ENCODE measurements at places on chromosomes 6 and 20. TPM values are rescaled to one million over a fixed set of nuclear protein-coding genes. Genes with fewer than 3 reads are reported as not detected.

POM121L2 gene
- not detected for total RNA-seq

CLPSL2 gene
- total RNA-seq, result not detected

MYB gene
- 0.86 TPM for total RNA-seq

CCDC170 gene
- 0.84 TPM for total RNA-seq

POLR1C gene
- 32.8 TPM for total RNA-seq

RPL7L1 gene
- 77.4 TPM for total RNA-seq

- no peaks in the 10 kb centered on the region for H3K27me3 ChIP-seq
- DNase-seq, result no peak
- no peak overlapping the region for H3K4me3 ChIP-seq
- no peak overlapping the region for H3K27ac ChIP-seq
- H3K36me3 ChIP-seq, result no peaks in the 10 kb centered on the region
Observed at GRCh38 chr6:44567406-44567805, 179.9 kb downstream of the CDC5L start.

DNA sequence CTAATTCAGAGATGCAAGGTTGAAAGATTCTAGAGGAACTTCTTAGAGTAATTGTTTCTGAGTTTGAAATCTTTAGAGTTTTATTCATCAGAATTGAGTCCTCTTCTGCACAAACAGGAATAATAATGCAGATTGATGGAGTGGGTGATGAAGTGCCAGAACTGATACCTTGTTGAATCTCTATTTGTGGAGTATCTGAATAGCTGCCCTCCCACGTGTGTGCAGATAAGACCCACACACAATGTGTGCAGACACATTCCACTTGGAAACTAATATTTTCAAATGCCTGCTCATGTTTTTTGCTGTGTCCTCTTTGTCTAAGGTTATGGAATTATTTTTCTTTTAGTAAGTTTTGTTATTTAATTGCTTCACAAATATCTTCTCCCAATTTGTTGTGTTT lies 1167.8 kb upstream of the MAP3K7 start:
- H3K36me3 ChIP-seq, result no peaks in the 10 kb centered on the region
- no peak overlapping the region for H3K27ac ChIP-seq
- no peak overlapping the region for H3K4me3 ChIP-seq
- DNase-seq, result no peak
- no peaks in the 10 kb centered on the region for H3K27me3 ChIP-seq
- no peaks in the 10 kb centered on the region for H3K4me1 ChIP-seq

- H3K27me3 ChIP-seq, result no peaks in the 10 kb centered on the region
- H3K4me1 ChIP-seq, result peaks cover 42% of the 10 kb centered on the region
- H3K36me3 ChIP-seq, result peaks cover 9% of the 10 kb centered on the region
- DNase-seq, result no peak
- no peak overlapping the region for H3K27ac ChIP-seq
- H3K4me3 ChIP-seq, result no peak overlapping the region
Observed at GRCh38 chr6:128206610-128207426, 306.0 kb upstream of the THEMIS start.

DNA sequence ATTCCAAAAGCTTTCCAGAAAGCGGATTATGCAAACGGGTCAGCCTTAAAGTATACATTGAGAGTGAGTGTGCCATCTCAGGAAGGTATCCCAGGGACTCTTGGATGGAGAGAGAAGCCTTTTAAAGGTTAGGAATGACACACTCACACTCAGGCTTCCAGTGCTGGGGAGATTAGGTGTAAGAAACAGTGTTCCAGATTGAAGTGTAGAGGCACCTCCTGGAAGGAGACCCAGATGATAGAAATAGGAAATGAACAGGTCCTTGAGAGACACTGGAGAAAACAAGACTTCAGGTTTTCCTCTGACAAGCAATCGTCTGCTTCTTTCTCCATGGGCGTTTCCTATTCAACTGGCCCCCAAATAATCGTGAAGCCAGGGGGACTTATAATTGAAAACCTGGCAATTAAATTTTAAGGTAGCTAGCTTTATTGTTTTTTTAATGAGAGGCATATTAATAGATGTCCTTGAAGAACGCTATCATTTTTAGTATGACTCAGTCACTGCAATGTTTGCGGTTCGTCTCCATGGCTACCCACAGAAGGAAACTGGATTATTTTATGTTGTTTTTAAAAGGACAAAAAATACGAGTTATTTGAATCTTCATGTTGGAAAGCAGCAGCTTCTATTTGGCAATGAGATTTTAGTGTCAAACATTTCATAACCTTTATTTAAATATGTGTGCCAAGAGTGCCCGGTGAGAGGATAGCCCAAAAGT lies 85.3 kb downstream of the TRMT6 start:
- H3K27me3 ChIP-seq, result no peaks in the 10 kb centered on the region
- no peak for DNase-seq
- H3K36me3 ChIP-seq, result no peaks in the 10 kb centered on the region

GRCh38 chr20:37868851-37869333 lies 34.0 kb upstream of the VSTM2L start:
- H3K27me3 ChIP-seq, result no peaks in the 10 kb centered on the region
- H3K4me1 ChIP-seq, result peaks cover 14% of the 10 kb centered on the region
- peaks cover 17% of the 10 kb centered on the region for H3K36me3 ChIP-seq
- H3K4me3 ChIP-seq, result no peak overlapping the region
- H3K27ac ChIP-seq, result no peak overlapping the region
- DNase-seq, result no peak

- DNase-seq, result no peak
- H3K27me3 ChIP-seq, result no peaks in the 10 kb centered on the region
- H3K27ac ChIP-seq, result no peak overlapping the region
- H3K36me3 ChIP-seq, result no peaks in the 10 kb centered on the region
Observed at GRCh38 chr6:67345946-67346345, 1289.1 kb upstream of the ADGRB3 start.

DNA sequence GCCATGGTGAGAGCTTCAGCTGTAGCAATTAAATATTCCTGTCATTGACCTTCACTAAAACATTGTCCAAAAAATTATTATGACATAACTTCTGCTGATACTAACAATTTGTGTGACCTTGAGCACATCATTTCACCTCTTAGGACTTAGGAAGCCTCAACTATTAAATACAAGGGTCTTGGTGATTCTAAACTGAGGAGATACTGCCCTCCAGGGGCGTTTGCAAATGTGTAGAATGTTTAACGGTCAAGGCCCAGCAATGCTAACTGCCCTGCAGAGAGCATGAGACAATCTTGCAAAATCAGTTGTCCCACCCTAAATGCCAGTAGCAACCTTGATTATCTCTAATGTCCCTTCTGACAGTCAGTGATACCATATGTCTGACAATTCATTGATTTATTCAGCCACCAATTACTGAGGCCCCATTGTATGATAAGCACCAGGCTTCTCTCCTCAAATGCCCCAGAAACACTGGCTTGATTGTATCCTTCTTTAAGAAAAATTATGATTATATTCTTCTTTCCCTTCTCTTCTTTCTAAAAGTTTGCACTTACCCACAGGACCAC lies 284.1 kb upstream of the PLN start:
- no peak overlapping the region for H3K27ac ChIP-seq
- H3K27me3 ChIP-seq, result peaks cover 9% of the 10 kb centered on the region
- H3K4me1 ChIP-seq, result no peaks in the 10 kb centered on the region
- no peak overlapping the region for H3K4me3 ChIP-seq
- no peak for DNase-seq

GRCh38 chr6:43604174-43604573 lies 24.9 kb downstream of the GTPBP2 start:
- H3K4me3 ChIP-seq, result no peak overlapping the region
- H3K27ac ChIP-seq, result no peak overlapping the region
- peaks cover 5% of the 10 kb centered on the region for H3K4me1 ChIP-seq
- no peaks in the 10 kb centered on the region for H3K27me3 ChIP-seq

All from osteocyte (in vitro differentiated cells).